ENCODE measurements at places on chromosomes 4 and X.

- no peak for DNase-seq
Observed at GRCh38 chr4:126956184-126956897, 676.4 kb upstream of the INTU start.

DNA sequence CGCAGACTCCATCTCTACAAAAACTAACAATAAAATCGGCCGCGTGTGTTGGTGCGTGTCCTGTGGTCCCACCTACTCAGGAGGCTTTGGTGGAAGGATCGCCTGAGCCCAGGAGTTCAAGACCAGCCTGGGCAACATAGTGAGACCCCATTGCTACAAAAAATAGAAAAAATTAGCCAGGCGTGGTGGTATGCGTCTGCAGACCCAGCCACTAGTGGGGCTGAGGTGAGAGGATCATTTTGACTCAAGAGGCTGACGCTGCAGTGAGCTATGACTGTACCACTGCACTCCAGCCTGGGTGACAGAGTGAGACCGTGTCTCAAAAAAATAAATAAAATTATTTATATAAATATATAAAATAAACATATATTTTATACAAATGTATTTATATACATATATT is 22.3 kb downstream of the ASMTL start:
- DNase-seq = no peak

- DNase-seq = no peak
Observed at GRCh38 chr4:144699565-144699964, 53.6 kb downstream of the HHIP start.

GRCh38 chr4:174948826-174949225 is 30.7 kb downstream of the ADAM29 start:
- DNase-seq = no peak

- DNase-seq = peak; percentile 44
Observed at GRCh38 chr4:113106108-113106507, 56.7 kb downstream of the ANK2 start.

- no peak for DNase-seq
Observed at GRCh38 chrX:130840345-130840744, 62.7 kb downstream of the ENOX2 start.

- no peak for DNase-seq
Observed at GRCh38 chr4:138251938-138252337, 9.8 kb upstream of the SLC7A11 start.

GRCh38 chr4:118099106-118099505 is 64.8 kb downstream of the NDST3 start:
- no peak for DNase-seq

DNA sequence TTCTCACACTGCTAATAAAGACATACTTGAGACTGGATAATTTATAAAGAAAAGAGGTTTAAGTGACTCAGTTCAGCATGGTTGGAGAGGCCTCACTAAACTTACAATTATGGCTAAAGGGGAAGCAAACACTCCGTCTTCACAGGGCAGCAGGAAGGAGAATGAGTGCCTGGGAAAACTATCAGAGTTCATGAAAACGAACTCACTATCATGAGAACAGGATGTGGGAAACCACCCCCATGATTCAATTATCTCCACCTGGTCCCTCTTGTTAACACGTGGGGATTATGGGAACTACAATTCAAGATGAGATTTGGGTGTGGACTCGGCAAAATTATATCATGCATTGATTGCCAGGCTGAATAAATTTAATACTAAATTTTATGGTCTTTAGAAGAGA is 592.7 kb downstream of the GRXCR1 start:
- DNase-seq = no peak
